Mucosa of descending colon (tissue), 3 donors: ENCODE measurements at places on chromosomes 4 and X. TPM values are rescaled to one million over a fixed set of nuclear protein-coding genes. Genes with fewer than 3 reads are reported as not detected.

AIFM1 gene
- 50.0 TPM for total RNA-seq

DNA sequence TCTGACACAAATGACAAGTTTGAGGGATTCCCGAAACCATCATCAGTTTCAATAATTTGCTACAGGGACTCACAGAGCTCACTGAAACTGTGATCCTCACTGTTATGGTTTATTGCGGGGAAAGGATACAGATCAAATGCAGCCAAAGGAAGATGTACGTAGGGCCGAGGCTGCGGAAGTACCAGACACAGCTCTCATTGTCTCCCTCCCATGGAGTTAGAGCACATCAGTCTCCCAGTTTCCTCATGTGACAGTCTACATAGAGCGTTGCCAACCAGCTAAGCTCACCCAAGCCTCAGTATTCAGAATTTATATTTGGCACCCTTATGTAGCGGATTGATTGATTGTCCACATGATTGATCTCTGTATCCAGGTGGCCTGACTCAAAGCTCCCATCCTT is 137.8 kb upstream of the TENM3 start:
- no peak for DNase-seq

DNA sequence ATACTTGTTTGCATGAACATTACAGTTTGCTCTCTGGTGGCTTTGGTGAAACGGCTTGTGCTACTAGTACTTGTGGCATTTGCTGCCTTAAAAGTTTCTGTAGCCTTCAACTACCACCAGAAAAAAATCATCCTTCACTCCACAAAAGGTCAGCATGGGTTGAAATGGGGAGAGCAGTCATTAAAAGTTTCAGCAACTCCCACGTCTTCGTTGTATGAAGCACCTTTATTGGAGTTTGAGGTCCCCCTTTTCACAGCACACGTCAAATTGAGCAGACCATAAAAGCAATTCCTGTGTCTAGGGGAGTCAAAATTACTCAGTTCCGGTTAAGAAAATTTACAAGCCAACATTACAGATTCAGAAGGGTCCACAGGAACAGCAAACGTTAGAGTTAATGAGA is 23.0 kb upstream of the CCNA2 start:
- DNase-seq = no peak

RNF150 gene
- total RNA-seq = 3.1 TPM

PCSK1N gene
- total RNA-seq = 19.7 TPM

DNA sequence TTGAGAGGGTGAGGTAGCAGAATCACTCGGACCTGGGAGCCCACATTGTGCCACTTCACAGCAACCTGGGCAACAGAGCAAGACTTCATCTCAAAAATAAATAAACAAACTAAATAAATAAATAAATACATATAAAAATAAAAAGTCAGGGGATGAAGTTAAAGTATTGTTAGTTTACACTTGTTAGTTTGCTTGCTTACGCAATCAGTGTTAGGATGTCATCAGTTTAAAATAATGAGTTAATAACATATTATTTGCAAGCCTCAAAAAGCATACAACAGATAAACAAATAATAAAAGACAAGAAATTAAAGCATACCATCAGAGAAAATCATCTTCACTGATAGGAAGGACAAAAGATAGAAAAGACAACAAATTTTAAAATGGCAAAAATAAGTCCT is 891.1 kb upstream of the PCDH7 start:
- DNase-seq = no peak

GLRA2 gene
- total RNA-seq = 1.5 TPM

RRH gene
- total RNA-seq = not detected

NPY1R gene
- total RNA-seq = 2.8 TPM

MSL3 gene
- total RNA-seq = 19.5 TPM

- DNase-seq = peak; percentile 86
Measured at GRCh38 chr4:153142700-153143438, 61.4 kb upstream of the TRIM2 start.

GAGE1 gene
- not detected for total RNA-seq

TRIM60 gene
- total RNA-seq = not detected

DNA sequence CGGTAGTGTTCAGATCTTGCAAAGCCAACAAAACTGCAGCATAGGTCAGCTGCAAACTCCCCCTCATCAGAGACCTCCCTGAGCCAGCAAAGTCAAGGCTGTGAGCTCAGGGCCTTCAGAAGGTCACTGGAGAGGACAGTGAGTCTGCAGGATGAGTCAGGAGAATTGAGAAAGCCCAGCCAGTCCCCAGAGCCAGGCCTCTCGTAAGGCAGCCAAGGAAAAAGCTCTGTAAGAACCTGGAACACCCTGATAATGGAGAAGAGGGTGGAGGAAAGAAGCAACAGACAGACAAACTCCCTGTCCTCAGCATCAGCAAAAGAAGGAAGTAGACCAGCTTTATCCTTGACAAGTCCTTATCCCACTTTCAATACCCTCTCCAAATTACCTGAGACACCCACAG is 33.0 kb downstream of the GRIA3 start:
- no peak for DNase-seq

CNGA1 gene
- total RNA-seq = 2.2 TPM

DNA sequence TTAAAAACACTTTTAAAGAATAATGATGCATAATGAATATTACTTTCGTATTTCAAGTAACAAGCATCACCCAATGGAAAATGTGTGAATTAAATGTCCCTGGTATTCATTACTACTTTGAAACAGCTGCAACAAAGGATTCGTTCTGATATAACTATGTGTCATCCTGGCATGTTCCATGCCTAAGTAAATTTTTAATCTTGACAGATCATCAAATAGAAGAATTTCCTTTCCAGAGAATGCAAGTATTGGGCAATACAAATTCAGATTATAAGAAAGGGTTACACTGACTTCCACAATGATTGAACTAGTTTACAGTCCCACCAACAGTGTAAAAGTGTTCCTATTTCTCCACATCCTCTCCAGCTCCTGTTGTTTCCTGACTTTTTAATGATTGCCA is 105.3 kb downstream of the SPCS3 start:
- no peak for DNase-seq

UGT2A1 gene
- total RNA-seq = not detected

DNA sequence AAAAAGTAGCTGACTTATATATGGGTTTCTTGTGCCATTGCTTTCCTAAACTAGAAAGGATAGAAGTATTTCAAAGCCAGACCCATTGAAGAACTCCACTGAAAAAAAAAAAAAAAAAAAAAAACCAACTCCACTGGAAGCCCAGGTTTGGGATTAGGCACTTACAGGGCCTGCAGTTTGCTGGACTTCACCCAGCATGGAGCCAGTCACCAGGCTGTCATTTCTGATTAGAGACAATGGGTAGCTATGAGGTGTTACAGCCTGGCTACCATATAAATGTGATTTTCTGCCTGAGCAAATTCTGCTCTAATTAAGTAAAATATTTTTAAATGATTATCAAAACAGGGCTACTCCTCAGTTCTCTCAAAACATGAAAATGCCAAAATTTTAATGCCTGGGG is 49.5 kb downstream of the HS6ST2 start:
- DNase-seq = no peak

GRCh38 chrX:69128588-69128987 is 36.7 kb downstream of the PJA1 start:
- DNase-seq = no peak

- no peak for DNase-seq
Measured at GRCh38 chrX:9855561-9856283, 69.5 kb downstream of the SHROOM2 start.

ITGB1BP2 gene
- 1.3 TPM for total RNA-seq

DNA sequence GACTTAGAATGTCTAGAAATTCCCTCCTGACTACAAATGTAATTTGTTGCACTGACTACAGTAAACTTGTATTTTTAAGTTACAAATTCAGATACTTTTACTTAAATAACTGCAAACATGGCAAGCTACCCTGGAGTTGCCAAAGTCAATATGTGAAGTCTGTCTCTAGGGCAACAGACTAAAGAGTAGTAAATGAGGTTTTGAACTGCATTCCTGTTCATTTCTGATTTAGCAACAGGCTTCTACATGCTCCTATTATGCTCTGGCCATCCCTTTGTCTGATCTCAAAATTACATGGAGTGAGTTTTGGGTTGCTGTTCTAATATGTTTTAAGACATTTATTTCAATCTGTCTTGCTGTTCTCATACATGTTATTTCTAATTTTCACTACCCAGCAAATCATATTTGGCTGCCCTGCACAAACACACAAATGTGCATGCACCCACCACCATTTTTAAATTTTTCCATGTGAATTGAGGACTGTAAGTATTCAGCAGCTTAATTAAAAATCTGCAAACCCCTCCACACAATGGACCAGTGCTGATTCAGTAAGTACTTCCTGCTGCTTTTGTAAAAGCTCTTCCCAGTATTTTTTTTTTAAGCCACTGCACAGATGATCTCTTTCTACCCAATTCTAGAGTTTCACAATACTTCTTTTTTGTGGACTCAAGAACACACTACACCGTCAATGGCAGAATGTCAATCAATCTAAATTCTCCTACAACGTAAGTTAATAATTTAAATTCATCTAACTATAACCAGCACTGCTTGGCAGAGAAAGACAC is 26.7 kb downstream of the SH3RF1 start:
- no peak for DNase-seq

GRCh38 chr4:25088093-25088952 is 57.6 kb upstream of the LGI2 start:
- DNase-seq = no peak

- no peak for DNase-seq
Measured at GRCh38 chr4:69057620-69058409, 38.5 kb upstream of the UGT2B7 start.
